ENCODE measurements at places on chromosomes 6 and 20.

GRCh38 chr20:58103517-58103904 lies 124.9 kb downstream of the ANKRD60 start:
- DNase-seq, result no peak

DNA sequence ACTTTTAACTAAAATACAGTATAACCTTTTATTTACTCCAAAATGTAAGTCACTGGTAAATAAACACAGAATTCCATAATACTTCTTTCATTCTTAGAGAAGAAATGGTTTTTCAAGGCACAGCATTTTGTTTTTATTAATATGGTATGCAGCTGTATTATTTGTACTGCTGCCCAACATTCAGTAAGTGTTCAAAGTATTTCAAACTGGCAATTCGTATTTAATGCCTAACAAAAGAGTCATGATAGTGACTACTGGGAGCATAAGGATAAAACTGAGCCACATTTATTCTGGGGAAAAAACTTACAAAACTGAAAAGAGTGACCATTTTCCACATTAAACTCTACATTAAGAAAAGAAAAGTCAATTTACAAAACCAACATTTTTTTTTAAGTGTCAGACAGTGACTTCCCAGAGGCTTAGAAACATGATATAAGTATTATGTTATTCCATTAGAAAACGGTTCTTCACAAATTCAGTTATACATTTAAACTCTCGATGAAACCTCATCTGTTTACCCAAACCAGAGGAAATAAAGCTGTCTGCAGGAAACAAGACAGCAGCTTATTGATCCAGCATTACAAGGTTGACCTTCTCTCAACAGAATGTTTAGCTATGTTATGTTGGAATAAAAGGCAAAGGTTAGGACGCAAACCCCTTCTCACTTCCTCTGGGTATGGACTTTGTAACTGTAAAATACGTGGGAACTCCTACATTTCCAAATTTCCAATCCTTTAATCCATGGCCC lies 24.3 kb downstream of the EPB41L2 start:
- no peak for DNase-seq

GRCh38 chr20:1987826-1988225 lies 6.0 kb downstream of the PDYN start:
- no peak for DNase-seq

- no peak for DNase-seq
Measured at GRCh38 chr6:85680388-85680787, 37.7 kb upstream of the SYNCRIP start.

- no peak for DNase-seq
Measured at GRCh38 chr20:62064770-62065673, 659 bp downstream of the TAF4 start.

DNA sequence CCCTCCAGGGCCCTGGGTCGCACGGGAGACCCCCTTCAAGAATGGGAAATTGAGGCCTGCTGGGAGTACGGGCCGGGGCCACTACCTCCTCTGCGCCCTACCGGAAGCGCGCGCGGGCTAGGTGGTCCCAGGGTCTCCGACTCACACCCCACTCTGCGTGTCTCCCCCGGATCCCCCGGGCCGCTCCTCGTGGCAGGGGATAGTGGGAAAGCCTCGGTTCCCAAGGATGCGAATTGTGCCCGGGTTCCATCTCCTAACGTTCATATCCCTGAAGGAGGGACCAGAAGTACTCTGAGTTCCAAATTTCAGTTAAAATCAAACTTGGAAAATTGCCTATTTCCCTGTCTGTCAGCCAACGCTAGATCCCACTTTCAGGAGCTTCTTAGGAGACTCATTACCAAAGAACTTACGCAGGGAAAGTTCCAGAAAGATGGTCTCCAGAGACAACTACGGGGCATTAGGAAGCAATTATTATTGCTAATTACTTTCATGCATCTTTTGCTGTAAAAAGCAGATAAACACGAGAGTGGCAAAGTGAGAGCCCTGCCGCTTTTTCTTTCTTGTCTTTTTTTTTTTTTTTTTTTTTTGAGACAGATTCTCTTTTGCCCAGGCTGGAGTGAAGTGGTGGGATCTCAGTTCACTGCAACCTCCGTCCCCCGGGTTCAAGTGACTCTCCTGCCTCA lies 858 bp downstream of the FAM83D start:
- DNase-seq, result no peak

- DNase-seq, result no peak
Measured at GRCh38 chr6:110287462-110288341, 70.4 kb downstream of the METTL24 start.

DNA sequence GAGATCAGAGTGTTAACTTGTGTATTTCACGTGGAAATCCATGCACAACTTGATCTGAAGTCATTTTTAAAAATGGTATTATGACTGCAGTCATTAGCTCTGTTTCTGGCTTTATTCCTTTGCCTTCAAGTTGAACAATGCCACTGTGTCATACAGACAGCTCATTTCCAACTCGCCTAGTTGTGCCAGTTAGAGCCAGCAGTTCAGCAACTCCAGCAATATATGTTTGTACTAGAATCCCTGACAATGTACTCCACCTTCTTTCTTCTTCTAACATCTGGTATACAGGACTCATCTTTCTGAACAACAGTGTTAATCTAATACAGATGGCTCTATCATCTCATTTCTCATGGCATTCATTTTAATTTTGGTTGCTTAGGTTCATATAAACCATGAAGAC lies 418.3 kb upstream of the POU3F2 start:
- no peak for DNase-seq

GRCh38 chr20:668050-668449 lies 7.6 kb downstream of the SCRT2 start:
- DNase-seq, result no peak

DNA sequence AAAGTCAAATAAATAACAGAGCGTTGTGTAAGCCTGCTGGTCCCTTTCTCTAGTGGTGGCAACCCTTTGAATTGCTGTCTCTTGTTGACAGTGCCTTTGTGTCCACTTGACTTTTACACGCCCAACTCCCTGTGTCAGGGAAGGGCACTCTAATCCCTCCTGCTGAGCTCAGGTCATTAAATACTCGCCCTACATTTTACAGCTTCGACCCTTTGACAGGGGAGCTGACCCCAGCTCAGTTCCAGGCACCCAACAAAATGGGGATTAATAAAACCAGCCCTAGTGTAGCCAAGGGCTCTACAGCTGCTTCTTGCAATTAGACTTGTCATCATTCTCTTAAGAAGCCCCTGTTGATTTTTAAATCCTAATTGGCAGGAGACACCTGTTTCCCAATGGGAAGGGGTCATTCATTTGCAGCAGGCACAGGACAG lies 308.2 kb downstream of the EYA4 start:
- no peak for DNase-seq

- no peak for DNase-seq
Measured at GRCh38 chr6:13101409-13101808, 226.9 kb downstream of the TBC1D7 start.

Data from right forelimb (tissue), 1 donor.